Trophoblast cell (in vitro differentiated cells and primary cell): ENCODE measurements at places on chromosomes 6 and 20.

DNA sequence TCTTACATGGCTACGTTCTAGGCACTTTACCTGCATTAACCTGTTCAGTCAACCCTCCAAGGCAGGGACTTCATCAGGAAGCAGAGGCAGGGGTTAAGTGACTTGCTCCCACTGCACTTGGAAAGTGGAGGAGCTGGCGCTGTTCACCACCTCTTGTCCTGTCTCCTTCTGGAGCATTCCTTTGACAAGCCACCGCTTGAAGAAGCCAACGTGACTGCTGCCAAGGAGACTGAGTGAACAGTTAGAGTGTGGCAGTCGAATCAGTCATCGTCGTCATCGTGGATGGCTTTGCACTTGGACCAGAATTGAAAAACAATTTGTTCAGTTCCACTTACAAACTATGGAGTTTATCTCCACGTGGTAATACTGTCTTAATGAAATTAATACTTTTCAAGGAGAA, 60.9 kb downstream of the TULP4 start:
- DNase-seq: no peak

DNA sequence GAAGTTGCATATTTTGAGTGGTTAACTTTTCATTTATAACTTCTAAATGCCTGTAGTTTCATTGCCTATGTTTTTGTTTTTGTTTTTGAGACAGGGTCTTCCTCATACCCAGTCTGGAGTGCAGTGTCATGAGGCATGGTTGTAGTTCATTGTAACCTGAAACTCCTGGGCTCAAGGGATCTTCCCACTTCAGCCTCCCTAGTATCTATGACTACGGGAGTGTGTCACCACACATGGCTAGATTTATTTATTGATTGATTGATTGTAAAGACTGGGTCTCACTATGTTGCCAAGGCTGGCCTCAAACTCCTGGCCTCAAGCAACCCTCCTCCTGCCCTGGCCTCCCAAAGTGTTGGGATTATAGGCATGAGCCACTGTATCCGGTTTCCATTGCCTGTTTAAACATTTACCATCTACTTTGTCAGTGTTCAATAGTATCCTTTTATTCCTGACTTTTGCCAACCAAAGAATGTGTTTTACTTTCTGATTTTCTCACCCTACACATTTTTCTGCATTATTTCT, 144.6 kb downstream of the CDKAL1 start:
- DNase-seq: no peak

GRCh38 chr6:106637051-106637716, 7.8 kb downstream of the QRSL1 start:
- DNase-seq: no peak

- peak; percentile 62 for DNase-seq
Observed at GRCh38 chr6:4178737-4179333, 43.5 kb upstream of the ECI2 start.

GRCh38 chr6:41093729-41094128, 21.0 kb downstream of the NFYA start:
- peak; percentile 9 for DNase-seq

DNA sequence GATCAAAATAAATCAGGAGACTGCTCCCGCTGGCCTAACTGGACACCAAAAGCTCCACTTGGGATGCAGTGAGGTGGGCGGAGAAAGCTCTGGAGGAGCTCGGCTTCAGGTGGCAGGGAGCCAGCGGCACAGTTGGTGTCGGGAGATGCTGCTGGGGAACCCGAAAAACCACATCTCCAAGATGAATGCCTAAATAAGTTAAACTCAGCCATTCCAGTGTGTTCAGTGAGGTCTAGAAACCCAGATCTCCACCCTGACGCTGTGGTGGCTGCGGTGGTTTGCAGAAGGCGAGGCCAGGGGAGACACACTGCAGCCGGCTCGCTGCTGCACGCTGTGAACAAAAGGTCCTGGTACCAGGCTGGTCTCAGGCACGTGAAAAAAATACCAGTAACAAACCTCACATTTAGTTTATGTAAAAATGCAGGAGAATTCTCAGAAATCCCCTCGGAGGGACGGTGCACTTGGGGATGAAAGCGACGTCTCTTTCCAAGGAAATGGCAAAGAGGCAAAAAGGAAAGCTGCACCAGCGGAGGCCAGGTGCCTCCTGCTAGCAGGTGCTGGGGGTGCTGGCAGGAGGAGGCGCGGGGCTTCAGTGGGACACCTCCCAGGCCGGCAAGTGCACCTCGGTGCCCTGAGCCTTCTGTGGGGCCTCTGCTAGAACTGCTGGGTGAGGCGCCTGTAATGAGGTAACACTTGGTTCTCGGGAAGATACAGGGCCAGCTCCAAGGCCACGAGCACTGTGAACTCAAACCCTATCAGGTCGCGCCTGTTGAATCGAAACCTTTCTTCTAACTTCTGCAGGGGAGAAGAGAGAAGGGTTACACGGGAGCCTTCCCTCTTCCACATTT, 3.6 kb downstream of the RPS21 start:
- DNase-seq: no peak

DNA sequence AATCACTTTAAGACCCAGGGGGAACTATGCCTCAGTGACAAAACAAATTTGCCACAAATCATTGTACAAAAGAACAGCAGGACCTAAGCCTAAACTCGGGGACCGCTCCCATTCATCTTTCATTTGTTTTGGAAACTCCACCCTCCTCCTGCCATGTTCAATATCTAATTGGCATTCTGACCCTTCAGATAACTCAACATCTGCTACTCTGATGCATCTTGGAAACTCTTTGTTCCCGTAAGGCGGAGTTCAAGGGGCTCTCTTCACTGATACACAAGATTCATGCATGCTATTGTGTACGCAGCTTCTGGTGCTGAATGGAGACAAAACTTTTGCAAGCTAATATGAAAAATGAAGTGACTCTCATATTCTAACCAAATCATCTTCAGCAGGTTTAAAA, 187.6 kb downstream of the ZFP64 start:
- DNase-seq: no peak

DNA sequence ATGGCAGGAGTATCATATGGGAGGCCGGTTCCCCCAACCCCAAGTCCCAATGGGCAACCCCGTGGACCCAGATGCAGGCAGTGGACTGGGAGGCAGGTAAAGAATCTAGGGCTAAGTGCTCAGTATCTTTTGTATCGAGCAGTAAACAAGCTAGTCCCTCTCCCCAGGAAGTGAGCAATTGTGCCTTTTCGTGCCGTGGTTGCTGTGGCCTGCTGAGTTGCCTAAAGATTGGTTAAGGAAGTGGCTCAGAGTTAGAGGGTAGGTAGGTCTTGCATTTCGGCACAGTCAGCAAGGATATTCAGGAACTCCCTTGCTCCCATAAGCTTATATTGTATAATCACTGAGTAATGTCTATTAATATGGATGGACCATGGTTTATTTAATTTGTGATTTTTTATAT, 1.3 kb upstream of the DNAH8 start:
- DNase-seq: no peak

DNA sequence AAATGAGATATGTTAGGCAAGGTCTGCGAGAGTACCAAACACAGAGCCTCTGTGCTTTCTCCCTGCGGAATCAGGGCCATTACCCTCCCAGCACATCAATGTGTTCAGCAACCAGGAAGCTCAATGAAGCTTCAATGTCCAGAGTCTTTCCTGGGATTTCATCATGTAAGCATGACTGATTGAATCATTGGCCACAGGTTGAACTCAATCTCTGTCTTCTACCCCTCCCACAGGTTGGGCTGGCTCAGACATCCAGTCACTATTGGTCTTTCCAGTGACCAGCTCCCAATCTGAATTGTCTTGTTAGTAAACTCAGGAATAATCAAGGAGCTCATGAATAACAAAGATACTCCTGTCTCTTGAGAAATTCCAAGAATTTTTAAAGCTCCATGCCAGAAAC, 2.7 kb upstream of the DTD1 start:
- no peak for DNase-seq

- no peak for DNase-seq
Observed at GRCh38 chr6:97459986-97460385, 177.0 kb upstream of the MMS22L start.

GRCh38 chr6:123580331-123580730, 56.4 kb downstream of the TRDN start:
- no peak for DNase-seq

- peak; percentile 81 for DNase-seq
Observed at GRCh38 chr6:150046943-150047342, 21.6 kb upstream of the RAET1L start.

DNA sequence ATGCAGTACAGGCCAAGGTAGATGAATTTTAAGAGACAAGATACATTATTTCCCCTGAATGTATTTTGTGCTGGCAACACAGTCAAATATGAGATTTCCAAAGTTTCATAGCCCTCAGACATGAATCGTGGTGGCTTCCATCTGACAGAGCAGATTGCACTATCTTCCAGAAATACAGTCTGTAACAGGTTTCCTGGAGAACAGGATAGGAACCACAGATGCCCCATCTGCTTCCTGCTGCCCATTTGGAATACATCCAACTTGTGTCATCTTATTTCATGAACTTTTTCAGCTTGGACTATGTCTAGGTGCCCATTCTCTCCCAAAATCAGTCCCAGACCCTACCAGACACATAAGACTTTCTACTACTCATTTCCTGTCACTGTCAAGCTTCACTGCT, 426.0 kb downstream of the KIF16B start:
- DNase-seq: no peak

- no peak for DNase-seq
Observed at GRCh38 chr20:21017528-21018085, 88.6 kb downstream of the LINC00237 start.

DNA sequence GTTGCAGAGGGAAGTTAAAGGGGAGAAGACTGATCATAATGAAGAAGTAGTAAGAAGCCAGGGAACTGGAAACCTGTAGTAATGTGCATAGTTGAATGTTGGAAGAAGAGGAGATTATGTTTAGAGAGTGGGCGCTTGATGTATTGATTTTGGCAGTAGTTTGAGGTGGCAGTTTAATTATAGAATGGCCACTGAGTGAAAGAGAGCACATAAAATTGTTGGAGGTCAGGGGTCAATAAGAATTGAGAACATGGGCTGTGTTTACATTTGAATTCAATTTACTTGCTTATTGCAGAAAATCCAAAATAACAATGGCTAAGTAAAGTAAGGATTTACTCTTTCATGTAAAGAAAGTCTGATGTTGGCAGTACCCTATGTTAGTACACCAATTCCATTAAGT, 15.7 kb downstream of the VTA1 start:
- DNase-seq: no peak

DNA sequence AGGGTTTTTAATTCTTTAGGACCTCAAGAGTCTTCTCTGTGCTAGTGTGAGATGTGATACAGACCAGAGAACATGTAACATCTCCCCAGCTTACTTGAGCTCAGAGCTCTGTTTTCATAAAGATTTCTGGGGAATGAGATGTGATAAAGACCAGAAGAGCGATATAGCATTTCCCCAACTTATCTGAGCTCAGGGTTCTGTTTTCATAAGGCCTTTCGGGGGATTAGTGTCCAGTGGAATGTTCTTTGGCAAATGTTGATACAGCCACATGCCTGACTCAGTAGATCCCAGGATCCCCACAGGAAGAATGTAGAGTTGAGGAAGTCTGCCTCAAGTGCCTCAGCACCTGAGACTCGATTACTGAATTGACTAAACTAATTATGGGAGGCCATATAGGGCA, 18.7 kb upstream of the TOP1 start:
- DNase-seq: no peak

- DNase-seq: no peak
Observed at GRCh38 chr6:163543321-163543720, 128.8 kb downstream of the QKI start.

DNA sequence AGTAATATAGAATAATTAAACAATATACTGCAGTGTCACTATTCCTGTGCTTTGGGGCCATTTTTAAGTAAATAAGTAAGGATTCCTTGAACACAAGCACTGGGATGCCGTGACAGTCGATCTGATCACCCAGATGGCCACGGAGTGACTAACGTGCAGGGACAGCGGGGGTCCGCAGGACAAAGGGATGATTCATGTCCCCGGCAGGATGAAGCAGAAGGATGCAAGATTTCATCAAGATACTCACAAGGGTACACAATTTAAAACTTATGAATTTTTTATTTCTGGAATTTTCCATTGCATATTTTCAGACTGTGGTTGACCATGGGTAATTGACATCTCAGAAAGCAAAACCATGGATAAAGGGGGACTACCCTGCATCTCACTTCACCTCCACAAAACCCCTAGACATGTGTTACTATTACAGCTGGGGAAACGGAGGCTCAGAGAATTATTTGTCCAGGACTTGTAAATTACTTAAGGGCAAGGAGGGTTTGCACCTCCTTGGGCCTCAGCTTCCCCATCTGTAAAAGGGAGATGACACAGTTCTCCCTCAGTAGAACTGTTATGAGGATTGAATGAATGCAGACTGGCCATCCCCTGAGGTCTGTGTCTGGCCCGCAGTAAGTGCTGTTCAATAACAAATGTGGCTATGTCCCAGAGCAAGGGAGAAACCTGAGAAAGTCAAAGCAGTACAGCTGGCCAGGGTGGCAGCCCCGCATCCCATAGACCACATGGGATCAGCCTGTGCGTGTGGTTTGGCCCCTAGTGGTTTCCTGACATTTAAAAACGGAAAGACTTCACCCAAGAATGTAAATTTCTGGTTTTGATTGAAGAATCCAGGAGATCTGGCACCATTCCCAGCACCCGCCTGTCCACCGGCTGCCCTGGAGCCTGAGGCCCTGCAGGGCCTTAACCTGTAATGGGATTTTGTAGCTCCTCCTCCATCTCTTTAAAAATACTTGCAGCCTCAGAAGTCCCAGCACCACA, 235.5 kb downstream of the BMP7 start:
- peak; percentile 29 for DNase-seq

DNA sequence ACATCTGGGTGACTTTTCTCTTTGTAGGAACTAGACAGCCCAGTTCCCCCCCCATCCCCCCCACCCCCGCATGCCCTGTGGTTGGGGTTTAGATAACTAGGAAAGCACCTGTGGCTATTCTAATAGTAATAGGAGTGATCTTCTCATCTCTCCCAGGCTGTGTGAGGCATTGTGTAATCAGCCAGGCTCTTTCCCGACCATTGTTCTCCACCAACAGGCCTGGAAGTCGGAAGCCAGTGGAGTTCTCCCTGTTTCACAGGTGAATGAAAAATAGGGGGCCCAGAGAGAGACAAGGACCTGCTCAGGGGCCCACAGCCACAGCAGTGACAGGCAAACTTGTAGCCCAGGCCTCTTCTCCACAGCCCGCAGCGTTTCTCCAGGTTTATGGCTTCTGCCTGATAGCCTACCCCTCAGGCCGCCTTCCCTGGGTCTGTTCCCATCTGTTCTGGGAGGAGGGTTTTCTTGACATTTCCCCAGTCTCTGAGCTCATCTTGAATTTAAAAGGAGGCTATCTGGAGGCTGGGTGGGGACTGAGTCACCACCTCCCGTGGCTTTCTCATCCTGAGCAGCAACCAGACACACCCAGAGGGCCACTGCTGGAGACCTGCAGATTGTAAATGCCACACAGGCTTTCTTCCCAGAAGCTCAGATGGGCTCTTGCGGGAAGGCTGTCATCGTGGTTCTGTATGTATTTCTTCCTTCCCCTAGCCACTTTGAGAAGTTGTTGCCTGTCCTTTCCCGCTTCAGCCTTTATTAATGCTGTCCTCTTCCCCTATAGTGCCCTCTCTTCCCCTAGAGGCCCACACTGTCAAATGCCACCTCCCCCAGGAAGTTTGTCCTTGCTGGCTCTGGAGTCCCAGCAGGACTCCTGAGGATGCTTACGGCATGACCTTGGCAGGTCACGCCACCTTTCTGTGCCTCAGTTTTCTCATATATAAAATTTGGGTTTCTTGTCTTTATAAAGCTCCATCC, 75.9 kb upstream of the MYL9 start:
- DNase-seq: peak; percentile 90
